Hematopoietic multipotent progenitor cell treated with erythropoietin and hydrocortisone succinate and interleukin-3 and kit ligand, for 17 days (in vitro differentiated cells): ENCODE measurements at places on chromosomes 4 and X.

DNA sequence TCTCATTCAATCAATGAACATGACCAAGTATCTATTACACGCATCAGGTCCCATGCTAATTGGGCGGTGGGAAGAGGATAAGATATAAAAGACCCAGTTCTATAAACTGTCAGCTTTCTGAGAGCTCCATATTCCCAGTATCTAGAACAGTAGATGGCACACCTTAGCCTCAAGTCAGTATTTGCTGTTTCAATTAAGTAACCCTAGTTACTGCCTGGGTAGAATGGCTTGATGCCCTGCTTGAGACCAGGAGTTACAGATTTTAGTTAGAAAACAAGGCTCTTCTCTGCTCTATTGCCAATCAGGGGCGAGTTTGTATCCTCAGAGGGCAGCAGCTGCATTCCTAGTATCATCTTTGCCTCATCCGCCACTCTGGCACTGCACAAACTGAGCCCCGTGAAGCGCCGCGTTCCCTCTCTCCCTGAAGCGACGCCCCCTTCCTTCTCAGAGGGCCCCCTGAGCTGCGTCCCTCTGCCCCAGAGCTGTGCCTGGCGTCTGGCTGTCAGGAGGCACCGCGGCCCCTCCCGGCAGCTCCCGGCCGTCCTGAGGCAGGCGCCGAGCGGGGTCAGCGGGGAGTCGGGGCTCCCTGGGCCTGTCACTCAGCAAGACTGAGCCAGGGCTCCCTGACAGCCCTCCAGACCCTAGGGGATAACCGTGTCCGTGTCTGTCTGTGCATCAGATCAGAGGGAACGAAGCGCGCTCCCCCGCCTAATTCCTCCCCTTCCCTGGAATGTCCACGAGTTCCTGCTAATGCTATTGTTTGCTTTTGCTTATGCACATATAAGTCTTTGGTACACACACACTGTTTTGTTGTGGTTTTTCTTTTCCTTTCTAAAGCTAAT is 212.4 kb upstream of the TTC29 start:
- no peak for DNase-seq

GRCh38 chrX:133633162-133633561 is 217.9 kb upstream of the GPC4 start:
- no peak for DNase-seq

GRCh38 chr4:26893491-26893890 is 32.9 kb downstream of the STIM2 start:
- no peak for DNase-seq

DNA sequence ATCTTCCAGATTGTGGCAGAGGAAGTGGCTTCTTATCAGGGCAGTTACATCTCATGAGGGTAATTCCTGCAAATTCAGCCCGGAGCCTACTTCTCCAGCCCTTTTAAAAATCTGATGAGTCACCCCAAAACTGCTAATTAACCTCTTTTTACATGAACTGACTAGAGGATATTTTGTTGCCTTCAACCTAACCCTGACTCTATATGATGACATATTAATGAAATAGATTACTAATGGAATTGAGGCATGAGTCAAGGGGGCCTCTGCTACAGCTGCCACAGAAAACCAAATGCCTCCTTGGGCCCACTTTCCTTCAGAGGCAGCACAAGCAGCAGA is 72.5 kb downstream of the QRFPR start:
- DNase-seq = no peak

DNA sequence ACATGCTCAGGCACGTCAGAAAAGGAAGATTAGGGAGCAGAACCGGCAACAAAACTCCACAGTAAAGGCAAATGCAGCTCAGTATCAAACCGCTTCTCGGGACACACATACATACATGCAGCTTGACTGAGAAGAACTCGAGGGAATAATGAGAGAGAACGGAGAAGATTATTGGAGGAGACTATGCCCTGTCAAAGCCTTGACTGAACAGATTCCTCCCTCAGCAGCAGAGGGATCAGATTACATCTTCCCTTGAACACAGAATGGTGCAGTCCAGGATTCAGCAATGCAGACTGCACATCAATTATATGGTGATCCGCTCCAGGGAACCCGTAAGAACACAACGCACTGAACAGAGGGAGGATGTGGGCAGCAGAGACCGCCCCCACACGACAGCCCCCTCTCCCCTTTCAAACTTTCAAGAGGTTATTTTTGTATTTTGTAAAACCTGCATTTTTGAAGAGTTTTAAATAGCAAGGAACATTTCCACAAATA is 183.2 kb downstream of the FBXW7 start:
- no peak for DNase-seq

DNA sequence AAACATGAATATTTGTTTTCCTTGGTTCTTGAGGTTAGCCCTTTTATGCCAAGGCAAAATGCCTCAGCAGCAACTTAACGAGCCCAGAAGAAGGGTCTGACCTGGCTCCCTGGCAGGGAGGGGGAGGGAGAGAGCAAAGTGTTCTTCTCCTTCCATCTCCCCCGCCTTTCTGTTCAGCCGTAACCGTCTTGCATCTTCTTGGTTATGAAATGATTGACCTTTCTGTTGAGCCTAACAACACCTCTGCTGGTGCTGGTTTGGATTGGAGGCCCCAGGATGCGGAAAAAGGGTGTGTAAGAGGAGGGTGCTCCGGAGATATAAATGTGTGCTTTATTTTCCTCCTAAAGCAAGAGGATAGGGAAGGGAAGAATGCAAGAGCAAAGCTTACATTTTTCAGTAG is 44.7 kb downstream of the PTTG2 start:
- DNase-seq = no peak

- DNase-seq = peak; percentile 9
Measured at GRCh38 chrX:132071254-132071653, 48.2 kb downstream of the STK26 start.

- no peak for DNase-seq
Measured at GRCh38 chr4:16952896-16953630, 54.6 kb upstream of the LDB2 start.

GRCh38 chr4:41865981-41866798 is 69.0 kb upstream of the TMEM33 start:
- DNase-seq = no peak
